ENCODE measurements at places on chromosomes 11 and 22. TPM values are rescaled to one million over a fixed set of nuclear protein-coding genes. Genes with fewer than 3 reads are reported as not detected.
A peak's percentile ranks its signal among the peaks of the same experiment; 100 is the strongest.

- DNase-seq = no peak
Observed at GRCh38 chr11:61904539-61905048, 12.8 kb downstream of the RAB3IL1 start.

DNA sequence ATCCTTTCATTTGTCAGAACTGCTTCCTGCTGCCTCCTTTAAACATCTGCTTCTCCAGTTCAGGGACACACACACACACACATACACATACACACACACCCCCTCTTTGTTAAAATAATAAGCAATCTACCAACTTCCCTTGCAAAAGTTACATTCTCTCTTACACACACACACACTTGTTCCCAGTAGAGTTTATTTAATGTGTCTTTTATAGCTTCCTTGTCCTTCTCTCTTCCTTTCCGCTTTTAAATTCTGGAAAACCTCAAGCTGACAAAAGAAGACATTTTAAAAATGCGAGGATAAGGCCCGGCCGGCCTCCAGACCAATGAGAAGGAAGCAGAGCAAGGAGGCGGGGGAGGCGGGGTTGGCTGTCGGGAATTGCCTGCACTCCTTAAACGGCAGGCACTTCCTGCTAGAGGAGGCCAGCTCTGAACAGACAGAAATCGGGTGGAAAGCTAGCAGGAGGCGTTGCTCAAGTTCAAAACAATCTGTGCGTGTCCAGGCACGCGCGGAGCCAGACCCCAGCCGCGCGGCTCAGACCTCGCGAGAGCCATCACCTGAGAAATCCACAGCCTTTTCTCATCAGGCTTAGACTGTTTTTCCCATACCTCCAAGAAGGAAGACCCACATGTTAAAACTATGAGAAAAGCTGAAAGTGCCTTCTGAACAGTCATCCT lies 99.9 kb downstream of the MAML2 start:
- peak; percentile 93 for DNase-seq

DNA sequence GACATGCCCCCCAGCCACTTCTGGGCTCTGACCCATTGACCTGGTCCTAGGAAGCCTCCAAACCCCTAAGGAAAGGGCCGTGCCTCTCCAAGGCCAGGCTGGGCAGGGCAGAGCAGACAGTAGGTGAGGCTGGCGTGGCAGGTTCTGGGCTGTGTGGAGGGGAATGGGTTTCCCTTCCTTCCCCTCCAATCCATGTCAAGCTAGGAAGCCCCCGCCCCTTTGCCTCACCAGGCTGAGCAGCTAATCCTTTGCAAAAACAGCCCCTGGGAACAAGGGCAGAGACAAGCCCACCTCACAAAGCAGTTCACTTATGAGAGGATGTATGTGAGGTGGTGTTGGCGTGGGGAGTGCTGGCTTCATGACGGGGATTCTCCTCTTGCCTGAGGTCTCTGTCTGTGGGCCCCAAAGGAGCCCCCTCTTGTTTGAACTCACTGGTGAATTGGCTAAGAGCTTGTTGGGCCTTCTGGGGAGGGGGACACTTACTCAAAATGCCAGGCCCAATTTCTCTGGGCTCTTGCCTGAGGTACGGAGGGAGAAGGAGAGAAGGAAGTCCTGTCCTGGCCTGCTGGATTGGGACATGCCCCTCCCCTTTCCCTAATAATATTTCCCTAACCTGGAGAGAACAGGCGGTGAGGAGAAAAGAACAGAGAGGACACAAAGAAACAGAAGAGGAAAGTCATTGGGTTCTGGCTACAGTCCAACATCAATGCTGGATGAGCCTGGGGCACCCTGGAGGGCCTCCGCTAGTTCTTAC lies 1.6 kb upstream of the TRIM29 start:
- no peak for DNase-seq

DNA sequence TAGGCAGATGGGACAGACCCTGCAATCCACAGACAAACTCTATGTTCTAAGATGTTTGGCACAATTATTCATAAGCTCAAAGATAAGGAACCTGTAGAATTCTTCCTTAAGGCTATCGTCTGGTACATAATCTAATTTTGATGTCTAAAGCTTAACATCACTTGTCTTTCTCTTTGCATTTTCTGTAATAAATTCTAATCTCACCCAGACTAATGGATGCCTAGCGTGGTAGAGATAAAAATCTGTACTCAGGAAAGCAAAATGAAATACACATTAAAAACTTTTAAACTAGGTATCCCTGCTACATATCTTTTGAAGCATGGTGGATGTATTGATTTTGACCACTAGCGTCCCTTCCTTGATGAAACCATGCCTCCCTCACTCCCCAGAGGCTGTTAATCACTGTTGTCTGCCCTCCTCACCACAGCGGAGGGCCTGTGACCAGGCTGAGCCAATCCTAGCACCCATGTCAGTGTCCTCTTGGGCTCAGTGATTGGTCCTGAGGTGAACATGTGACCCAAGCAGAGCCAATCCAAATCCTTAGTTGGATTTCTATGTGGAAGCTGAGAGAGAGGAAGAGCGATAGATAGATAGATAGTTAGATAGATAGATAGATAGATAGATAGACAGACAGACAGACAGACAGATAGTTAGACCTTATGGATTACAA lies 82.2 kb upstream of the GRK3 start:
- DNase-seq = no peak

DNA sequence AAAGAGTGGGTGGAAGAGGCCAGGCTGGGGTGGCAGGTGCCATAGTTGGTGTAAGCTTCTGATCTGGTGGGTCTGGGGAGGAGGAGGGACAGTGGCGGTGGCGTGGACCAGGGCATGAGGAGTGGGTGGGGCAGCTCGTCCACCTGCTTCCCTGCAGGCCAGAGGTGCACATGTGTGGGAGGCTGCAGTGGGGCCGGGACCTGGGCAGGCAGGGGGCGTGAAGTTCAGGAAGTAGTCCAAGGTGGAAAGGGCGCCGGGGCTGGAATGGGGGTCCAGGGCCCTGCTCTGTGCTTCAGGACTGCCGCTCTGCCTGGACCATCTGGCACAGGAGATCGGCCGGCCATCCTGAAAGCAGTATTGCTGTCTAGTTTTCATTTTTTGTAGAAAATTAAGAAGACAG lies 15.9 kb downstream of the RIBC2 start:
- no peak for DNase-seq

DNA sequence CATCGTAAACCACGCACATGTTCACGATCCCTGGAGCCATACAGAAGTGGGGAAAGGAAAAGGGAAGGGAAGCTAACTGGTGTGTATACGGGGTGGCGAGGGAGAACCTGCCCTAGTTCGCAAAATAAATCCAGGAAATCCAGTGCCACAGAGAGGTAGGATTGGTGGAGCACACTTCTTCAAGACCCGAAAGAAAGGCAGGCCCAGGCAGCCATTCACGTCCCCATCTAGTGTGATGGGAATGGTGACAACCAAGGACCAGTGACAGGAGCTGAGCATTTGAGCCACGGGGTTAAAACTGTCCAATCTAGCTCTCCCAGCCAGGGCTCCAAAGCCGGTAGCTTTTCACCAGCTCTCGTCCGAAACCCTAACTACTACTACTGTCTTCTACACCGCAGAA lies 53.7 kb downstream of the IGSF9B start:
- DNase-seq = no peak

DNA sequence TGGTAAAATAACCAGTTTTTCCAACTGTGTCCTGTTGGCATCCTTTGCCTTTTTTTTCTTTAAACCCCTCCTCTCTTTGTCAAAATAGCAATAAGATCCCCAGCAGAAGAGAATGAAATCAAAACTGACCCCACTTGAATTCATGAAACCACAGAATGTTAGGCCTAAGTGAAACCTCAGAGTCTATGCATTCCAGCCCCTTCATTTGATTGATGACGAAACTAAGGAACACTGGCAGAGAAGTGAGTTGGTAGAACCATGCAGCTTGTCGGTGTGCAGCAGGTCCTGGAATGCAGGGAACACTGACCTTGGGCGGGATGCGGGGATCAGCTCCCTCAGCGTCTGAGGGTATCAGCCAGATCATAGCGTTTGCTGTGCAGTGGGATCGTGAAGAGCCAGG lies 57.5 kb downstream of the GRK3 start:
- no peak for DNase-seq

DNA sequence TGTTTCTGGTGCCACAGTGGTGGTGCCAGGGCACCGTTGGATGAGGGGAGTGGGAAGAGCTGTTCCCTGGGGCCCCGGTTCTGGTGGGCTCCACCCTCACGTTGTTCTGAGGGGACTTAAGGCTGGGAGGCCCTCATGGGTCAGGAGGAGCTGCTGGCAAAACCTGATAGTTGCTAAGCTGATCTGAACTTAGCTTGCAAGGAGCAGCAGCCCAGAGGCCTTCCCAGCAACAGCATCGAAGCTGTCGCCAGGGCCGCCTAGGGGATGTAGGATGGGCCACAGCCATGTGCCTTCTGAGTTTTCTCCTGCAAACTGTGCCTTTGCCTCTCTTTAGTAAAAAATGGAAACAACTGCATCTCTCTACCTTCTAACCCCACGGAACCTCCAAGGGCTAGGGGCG lies 240.2 kb downstream of the TBC1D22A start:
- DNase-seq = no peak

- DNase-seq = no peak
Observed at GRCh38 chr11:102226702-102227490, 90.4 kb upstream of the BIRC3 start.

DNA sequence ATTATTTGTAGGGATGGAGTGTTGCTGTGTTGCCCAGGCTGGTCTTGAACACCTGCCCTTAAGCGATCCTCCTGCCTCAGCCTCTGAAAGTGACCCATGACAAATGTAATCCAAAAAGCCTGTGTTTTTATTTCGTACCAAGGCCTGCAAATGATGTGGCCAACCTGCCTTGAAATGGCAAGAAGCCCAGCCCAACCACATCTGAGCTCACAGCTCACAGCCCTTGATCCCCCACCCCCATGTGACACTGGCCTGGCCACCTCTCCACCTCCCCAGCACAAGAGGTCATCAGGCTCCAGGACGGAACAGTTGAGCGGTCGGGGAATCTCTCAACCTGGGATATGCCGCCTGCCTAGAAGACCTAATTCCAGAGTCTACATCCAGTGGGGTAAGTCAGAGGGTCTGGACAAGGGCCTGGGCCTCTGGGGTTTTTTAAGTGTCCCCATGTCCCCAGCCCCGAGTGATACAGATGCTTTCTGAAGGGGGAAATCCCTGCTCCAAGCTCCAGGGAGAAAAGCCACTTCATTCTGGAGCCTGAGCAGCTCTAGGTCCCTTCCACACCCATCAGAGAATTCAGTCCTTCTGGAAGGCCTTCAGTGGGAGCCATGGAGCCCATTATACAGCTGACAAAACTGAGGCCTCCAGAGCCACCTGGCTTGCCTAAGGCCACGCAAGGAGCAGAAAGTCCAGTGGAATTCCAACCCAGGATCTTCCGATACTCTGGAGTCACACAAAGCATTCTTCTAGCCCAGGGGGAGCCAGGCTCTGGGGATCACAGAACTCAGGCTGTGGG lies 70.7 kb downstream of the MN1 start:
- no peak for DNase-seq

Gene OR10D3
- not detected for polyA plus RNA-seq

Gene ADAMTS15
- polyA plus RNA-seq = 0.66 TPM

GRCh38 chr22:39815932-39816331 lies 77.6 kb downstream of the ENTHD1 start:
- DNase-seq = no peak

GRCh38 chr11:22753416-22753815 lies 76.2 kb downstream of the SVIP start:
- no peak for DNase-seq

DNA sequence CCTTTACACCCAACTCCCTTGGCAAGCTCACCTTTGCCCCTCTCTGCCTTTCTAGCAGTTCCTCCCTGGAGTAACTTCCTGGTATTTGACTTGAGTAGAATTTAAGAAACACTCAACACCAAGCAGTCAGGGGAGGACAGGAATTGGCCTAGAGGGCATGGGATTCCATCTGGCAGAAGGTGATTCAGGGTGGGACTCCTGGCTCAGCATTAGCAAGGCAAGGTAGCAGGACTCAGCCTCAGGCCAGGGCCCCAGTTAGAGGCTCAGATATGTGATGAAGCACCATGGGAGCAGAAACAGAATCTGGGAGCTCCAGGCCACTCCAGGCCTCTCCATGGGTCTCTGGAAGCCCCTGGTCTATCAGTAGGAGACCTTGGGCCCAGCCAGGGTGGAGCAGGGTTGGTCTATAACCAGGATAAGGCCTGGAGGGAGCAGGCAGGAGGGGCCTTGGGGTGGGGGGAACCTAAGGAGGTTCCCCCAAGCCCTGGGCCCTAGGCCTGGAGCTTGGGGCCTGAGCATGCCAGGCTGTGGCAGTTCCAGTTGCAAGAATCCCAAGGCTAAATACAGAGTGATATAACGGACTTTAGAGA lies 148.2 kb downstream of the PARVA start:
- DNase-seq = no peak

- no peak for DNase-seq
Observed at GRCh38 chr22:20606041-20606783, 98.8 kb downstream of the MED15 start.

DNA sequence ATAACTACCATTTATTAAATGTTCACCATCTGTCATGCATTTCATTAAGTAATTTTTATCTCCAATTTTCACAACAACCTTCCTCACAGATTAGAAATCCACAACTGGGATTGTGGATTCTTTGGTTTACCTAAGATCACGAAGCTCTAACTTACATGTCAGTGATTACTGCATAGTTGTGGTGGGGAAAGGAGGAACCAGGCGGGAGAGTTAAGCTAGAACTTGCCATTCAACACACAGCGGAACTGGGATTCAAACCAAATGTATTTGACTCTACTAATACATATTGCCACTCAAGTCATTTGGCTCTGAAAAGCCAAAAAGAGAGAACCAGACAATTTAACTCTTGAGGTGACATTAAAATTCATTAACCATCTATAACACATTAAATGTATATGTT lies 10.4 kb upstream of the LAYN start:
- DNase-seq = no peak

- no peak for DNase-seq
Observed at GRCh38 chr11:75946531-75947530, 131.8 kb downstream of the UVRAG start.

- peak; percentile 30 for DNase-seq
Observed at GRCh38 chr11:118434553-118435289, 1.6 kb upstream of the KMT2A start.

DNA sequence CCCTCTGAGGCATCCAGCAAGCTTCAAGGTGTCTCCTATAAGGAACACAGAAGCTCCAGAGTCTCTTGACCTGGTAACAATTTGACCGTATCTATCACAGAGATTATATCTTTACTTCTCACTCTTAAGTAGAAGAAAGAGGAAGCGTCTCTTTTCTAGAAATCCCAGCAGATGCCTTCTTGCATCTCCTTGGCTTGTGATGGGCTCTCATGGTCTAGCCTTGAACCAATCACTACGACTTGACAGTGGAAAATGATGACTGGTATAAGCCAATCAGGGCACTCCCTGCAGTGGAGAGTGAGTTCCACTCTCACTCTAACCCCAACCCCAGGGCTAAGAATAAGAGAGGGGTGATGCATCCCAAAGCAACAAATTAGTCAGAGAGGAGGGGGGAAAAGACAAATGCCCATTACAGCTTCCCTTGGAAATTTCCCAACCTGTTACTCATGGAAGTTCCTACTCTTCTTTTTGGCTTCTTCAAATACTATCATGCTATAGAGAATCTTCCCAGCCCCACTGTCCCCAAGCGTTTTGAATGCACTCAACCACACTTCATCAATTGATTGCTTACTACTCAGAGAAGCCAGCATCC lies 293.5 kb downstream of the MN1 start:
- no peak for DNase-seq

GRCh38 chr11:68689737-68690625 lies 5.6 kb downstream of the GAL start:
- DNase-seq = no peak

GRCh38 chr11:17568944-17569343 lies 21.9 kb downstream of the OTOG start:
- no peak for DNase-seq

- DNase-seq = no peak
Observed at GRCh38 chr11:23772081-23772480, 724.8 kb upstream of the LUZP2 start.

GRCh38 chr22:19878461-19879245 lies 24.0 kb upstream of the GNB1L start:
- peak; percentile 47 for DNase-seq

Gene MMP12
- not detected for polyA plus RNA-seq
